Activated CD8-positive, alpha-beta memory T cell treated with anti-CD3 and anti-CD28 coated beads for 1 hour (primary cell): ENCODE measurements at places on chromosomes 12 and 14.

DNA sequence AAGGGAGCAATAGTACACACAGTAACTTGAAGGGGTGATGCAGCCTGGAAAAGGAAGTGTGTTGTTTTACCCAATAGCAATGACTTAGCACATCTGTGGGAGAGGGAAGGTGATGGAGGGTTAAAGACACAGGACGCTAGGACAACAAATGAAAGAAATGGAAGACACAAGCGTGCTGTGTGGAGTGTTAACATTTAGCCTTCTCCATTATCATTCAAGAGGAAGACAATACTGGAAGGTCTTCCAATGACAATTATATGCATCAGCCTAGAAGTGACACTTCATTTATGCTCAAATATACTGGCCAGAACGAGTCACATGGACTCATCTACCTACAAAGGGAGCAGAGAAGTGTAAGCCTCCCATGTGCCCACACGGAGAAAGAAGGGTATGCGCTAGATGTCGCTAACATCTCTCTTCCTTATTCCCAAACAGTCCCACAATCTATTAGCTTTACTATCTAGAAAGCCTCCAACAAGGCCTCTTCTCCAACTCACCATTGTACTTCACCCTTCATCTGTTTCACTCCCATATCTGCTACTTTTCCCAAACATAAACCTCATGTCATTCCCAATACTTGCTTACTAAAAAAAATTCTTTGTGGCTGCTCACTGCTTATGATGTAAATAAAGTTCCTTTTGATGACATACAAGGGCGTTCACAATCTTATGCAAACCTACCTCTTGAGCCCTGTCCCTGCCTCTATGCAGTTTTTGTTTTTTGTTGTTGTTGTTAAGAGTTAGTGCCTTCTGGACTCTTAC, 20.3 kb downstream of the PPM1H start:
- DNase-seq: no peak

GRCh38 chr14:71478542-71478941, 453.7 kb upstream of the RGS6 start:
- DNase-seq: no peak

DNA sequence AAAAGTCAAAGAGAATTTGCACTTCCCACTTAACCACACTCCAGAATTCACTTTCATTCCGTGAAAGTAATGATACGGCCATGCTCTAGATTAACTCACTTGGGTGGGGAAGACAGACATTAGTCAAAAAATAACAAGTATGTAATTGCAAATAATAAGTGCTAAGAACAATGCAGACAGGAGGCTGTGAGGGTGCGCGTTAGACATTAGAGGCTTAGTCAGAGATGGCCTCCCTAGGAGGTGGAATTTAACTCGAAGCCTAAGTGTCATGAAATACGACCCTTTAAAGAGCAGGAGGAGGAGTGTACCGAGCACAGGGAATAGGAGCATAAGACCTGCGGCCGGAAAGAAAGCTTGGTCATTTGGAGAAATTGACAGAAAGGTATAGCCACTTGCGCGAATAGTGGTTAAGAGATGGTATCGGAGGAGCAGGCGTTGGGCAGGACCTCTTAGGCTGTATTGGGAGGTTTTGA, 628 bp downstream of the SNRPF start:
- DNase-seq: no peak

DNA sequence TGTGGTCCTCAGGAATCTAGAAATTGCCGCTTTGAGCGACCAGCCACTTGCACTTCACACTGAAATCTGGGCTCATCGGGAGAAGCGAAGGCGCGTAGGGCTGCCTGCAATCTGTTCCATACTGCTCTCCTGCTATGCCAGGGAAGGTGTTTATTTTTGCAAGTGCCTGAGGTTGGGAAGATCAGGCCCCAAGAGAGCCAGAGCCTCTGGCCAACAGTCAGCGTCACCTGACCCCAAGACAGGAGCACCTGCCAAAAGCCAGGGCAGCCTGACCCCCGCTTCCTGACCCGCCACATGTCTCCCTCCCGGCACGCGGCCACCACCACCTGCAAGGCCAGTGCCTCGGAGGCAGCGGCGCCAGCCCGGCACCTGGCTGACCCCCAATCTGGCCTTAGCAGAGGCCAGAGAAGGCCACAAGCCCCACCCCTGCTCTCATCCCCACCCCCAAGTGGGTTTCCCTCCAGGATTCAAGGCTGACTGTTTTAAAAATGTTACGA, 94.4 kb downstream of the CHGA start:
- DNase-seq: no peak

- DNase-seq: no peak
Measured at GRCh38 chr14:103161054-103161397, 37.8 kb downstream of the TNFAIP2 start.

GRCh38 chr12:114269153-114269552, 136.8 kb downstream of the TBX5 start:
- no peak for DNase-seq

GRCh38 chr12:53975064-53975471, 314 bp upstream of the HOTAIR start:
- DNase-seq: no peak

GRCh38 chr12:128745772-128746689, 77.7 kb downstream of the SLC15A4 start:
- no peak for DNase-seq

DNA sequence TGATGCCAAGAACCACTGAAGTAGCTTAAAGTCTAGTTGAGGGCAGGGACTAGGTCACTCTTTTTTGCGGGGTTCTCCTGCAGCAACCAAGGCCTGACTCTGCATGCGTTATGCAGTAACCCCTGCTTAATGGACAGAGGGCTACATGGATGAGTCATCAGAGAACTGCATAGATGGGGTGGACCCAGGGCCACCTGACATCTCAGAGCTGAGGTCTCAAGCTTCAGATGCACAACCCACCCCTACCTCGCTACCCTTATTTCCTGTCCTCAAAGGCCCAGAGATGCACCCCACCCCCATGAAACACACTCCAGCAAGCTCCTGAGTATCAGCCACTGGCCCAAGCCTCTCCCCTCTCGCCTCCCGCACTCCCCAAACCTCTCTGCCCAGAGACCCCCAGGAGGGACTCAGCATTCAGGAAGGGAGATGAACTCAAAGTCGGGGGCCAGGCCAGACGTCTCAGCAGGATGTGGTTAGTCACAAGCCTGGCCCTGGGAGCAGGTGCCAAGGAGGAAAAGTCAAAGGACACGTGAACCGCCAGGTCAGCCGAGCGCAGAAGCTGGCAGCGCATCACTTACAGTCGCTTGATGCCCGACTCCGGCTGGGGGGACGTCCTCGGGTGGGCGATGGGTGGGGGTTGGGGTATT, 25.8 kb downstream of the SNRNP35 start:
- DNase-seq: no peak

DNA sequence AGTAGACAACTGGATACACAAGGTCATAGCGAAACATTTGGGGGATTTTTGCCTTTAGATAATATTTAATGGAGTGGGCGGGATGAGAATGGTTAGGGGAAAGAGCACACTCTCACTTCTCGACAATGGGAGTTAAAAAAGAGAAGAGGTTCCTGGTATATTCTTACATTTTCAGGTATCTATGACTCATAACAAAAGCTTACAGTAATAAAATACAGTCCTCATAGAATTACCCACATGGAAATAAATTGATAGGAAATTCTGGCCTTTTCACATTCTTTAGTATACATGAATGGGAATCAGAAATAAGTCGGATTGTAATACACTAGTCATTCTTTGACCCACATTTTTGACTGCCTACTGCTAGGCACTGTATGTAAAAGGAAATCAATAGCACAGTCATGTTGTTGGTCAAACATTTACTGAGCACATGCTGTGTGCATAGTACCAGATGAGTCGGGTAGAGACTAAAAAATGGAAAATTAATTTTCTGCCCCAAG, 8.2 kb upstream of the CRADD start:
- DNase-seq: no peak

- peak; percentile 59 for DNase-seq
Measured at GRCh38 chr12:51590347-51591015, 552 bp upstream of the SCN8A start.

DNA sequence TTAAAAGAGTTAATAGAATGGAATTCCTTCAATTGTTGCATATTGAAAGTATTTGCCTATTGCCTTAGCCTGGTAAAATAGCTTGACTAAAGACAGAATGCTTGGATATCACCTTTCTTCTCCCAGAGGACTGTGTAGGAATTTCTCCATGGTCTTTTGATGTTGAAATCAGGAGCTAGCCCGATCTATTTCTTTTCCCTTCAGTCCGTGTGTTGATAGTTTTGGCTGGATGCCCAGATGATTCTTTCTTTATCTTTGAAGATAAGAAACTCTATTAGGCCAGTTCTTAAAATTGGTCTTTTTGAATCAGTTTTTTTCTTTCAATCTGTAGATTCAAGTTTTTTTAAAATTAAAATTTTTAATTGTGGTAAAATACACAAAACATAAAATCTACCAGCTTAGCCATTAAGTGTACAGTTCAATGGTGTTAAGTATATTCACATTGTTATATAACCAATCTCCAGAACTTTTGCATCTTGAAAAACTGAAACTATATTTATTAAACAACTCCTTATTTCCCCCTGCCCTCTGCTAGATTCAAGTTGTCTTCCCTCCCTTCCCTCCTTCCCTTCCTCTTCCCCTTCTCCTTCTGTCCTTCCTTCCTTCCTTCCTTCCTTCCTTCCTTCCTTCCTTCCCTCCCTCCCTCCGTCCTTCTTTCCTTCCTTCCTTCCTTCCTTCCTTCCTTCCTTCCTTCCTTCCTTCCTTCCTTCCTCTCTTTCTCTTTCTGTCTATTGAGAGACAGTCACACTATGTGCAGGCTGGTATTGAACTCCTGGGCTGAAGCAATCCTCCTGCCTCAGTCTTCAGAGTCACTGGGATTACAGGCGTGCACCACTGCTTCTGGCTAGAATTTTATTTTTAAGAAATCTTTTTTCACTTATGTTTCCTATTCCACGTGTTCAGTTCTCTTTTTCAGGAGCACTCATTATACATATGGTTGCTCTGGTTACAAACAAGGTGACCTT, 10.1 kb downstream of the LACRT start:
- DNase-seq: no peak
